Articular chondrocyte of knee joint (primary cell): ENCODE measurements at places on chromosomes 4 and X. TPM values are rescaled to one million over a fixed set of nuclear protein-coding genes. Genes with fewer than 3 reads are reported as not detected.

Gene AFF2
- total RNA-seq = 1.8 and 5.1 TPM in 2 replicates

Gene NPY5R
- total RNA-seq = not detected in 2 replicates

Gene FAT4
- 17.8 and 17.9 TPM in 2 replicates for total RNA-seq

Gene MID2
- 28.6 and 32.4 TPM in 2 replicates for total RNA-seq

Gene C4orf50
- not detected in 2 replicates for total RNA-seq

Gene OPRPN
- not detected in 2 replicates for total RNA-seq

Gene UGT2A1
- not detected in 2 replicates for total RNA-seq
